ENCODE measurements at places on chromosomes 4 and X.

DNA sequence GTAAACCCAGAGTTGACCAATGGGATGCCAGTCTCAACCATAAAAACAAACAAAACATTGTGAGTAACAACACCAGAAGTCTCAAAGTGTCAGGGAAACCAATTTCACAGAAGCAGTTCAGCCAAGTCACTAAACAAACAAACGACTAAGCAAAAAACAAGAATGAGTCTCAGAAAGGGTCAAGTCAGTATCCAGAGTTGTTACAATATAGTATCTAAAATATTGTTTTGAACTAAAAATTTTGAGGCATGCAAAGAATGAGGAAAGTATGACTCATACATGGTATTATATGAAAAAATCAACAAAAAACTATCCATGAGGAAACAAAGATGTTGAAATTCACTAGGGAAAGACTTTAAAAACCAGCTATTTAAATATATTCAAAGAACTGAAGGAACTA lies 70.6 kb downstream of the AR start:
- no peak for DNase-seq

GRCh38 chrX:152958047-152958446 lies 35.9 kb downstream of the PNMA5 start:
- no peak for DNase-seq

DNA sequence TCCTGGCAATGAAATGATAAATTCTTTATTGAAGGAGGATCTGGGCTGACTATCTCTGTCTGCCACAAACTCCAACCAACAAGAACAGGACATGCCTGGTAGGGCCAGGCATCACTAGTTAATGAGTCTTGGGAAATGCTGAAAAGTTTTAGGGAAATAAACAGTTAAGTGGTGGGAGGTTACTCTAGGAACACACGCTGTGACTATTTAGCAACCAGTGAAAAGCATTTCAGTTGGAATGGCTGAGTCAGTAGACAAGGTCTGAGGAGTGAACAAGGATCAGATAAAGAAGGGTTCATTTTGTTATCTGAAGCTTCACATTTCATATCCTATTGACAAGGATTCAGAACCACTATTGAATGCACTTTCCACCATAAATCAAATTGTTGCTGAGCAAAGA lies 394.9 kb upstream of the BOD1L1 start:
- DNase-seq, result no peak

- no peak for DNase-seq
Measured at GRCh38 chrX:16705370-16705769, 7.1 kb downstream of the CTPS2 start.

- DNase-seq, result no peak
Measured at GRCh38 chr4:144782345-144782744, 136.4 kb downstream of the HHIP start.

GRCh38 chrX:38750551-38750950 lies 50.7 kb upstream of the MID1IP1 start:
- no peak for DNase-seq

Measured in naive thymus-derived CD8-positive, alpha-beta T cell (primary cell).